Osteocyte (in vitro differentiated cells): ENCODE measurements at places on chromosomes 1 and 21.

GRCh38 chr1:15883326-15883725 lies 35.8 kb downstream of the SPEN start:
- H3K4me1 ChIP-seq: peaks cover 67% of the 10 kb centered on the region
- DNase-seq: no peak
- peaks cover 3% of the 10 kb centered on the region for H3K36me3 ChIP-seq
- no peaks in the 10 kb centered on the region for H3K27me3 ChIP-seq
- H3K4me3 ChIP-seq: peak overlapping the region; percentile 36

- H3K27me3 ChIP-seq: no peaks in the 10 kb centered on the region
- H3K36me3 ChIP-seq: peaks cover 2% of the 10 kb centered on the region
- no peak overlapping the region for H3K27ac ChIP-seq
- H3K4me1 ChIP-seq: peaks cover 37% of the 10 kb centered on the region
Observed at GRCh38 chr1:94709891-94710581, 110.1 kb upstream of the SLC44A3 start.

- no peak for DNase-seq
- H3K4me1 ChIP-seq: peaks cover 37% of the 10 kb centered on the region
- no peaks in the 10 kb centered on the region for H3K36me3 ChIP-seq
- H3K4me3 ChIP-seq: no peak overlapping the region
- H3K27me3 ChIP-seq: peaks cover 9% of the 10 kb centered on the region
Observed at GRCh38 chr1:116708255-116708900, 40.8 kb upstream of the IGSF3 start.

GRCh38 chr1:36925251-36925650 lies 109.1 kb downstream of the GRIK3 start:
- H3K36me3 ChIP-seq: no peaks in the 10 kb centered on the region
- H3K4me3 ChIP-seq: no peak overlapping the region
- no peaks in the 10 kb centered on the region for H3K27me3 ChIP-seq
- no peak overlapping the region for H3K27ac ChIP-seq
- no peak for DNase-seq
- H3K4me1 ChIP-seq: no peaks in the 10 kb centered on the region

DNA sequence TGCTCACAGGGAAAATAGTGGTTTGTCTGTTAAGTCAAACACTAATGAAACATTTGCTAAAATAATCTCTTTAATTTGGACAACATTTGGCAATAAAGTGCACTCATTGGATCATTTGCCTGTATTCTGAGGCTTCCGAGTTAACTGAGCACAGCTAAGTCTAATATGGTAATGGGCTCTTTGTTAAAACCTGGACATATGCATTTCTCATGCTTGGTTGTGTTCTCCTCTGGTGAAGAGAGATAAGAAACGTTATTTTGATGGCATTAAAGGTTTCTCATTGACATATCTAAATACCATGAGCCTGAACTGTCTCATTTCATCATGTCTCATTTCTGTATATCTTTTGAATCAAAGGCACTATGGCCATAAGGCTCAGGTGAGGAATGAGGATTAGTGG lies 13.4 kb upstream of the NRIP1 start:
- no peak overlapping the region for H3K4me3 ChIP-seq
- no peaks in the 10 kb centered on the region for H3K36me3 ChIP-seq
- no peaks in the 10 kb centered on the region for H3K4me1 ChIP-seq
- peaks cover 13% of the 10 kb centered on the region for H3K27me3 ChIP-seq

DNA sequence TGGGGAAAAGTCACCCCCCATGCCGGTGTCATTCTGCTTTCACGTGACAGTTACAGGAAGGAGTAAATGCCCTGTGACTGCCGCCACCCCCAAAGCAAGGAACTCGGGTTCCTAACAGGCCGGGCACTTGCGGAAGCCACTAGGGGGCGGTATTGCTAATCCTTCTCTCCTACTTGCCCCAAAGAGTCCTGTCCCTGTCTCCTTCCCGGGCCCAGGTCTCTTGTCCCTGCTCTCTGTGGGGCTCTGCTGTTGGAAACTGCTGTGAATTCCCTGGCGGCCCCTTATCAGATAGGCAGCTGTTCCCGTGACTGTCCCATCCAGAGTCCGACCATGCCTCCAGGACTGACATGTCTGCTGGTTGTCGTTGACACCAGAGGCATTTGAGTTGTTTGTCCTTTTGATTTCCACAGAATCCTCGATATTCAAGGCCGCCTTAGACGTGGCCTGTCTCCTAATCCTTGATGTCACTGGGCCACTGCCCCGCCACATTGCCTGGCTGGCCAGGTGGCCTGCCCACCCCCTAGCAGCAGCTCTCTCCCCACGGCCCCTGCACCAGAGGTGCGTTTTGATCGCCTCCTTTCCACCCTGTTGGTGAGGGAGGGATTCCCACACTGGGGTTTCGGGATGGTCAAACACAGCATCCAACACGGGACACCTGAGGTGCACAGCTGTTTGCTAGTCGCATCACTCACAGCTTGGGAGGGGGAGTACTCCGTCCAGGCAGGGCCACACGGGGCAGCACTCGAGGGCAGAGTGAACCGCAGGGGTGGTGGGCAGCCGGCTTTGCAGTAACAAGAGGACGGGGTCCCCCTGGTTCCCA lies 37.3 kb downstream of the CHAF1B start:
- H3K4me1 ChIP-seq: peaks cover 4% of the 10 kb centered on the region
- H3K27me3 ChIP-seq: no peaks in the 10 kb centered on the region
- no peaks in the 10 kb centered on the region for H3K36me3 ChIP-seq
- no peak overlapping the region for H3K4me3 ChIP-seq
- DNase-seq: no peak
- H3K27ac ChIP-seq: no peak overlapping the region

GRCh38 chr21:29669416-29669815 lies 270.4 kb downstream of the GRIK1 start:
- no peaks in the 10 kb centered on the region for H3K4me1 ChIP-seq
- no peaks in the 10 kb centered on the region for H3K27me3 ChIP-seq
- H3K4me3 ChIP-seq: no peak overlapping the region
- DNase-seq: no peak
- no peak overlapping the region for H3K27ac ChIP-seq

GRCh38 chr1:20590306-20590777 lies 1.4 kb downstream of the CDA start:
- H3K27me3 ChIP-seq: peaks cover 17% of the 10 kb centered on the region
- H3K4me1 ChIP-seq: peaks cover 7% of the 10 kb centered on the region
- H3K27ac ChIP-seq: no peak overlapping the region
- H3K4me3 ChIP-seq: no peak overlapping the region

DNA sequence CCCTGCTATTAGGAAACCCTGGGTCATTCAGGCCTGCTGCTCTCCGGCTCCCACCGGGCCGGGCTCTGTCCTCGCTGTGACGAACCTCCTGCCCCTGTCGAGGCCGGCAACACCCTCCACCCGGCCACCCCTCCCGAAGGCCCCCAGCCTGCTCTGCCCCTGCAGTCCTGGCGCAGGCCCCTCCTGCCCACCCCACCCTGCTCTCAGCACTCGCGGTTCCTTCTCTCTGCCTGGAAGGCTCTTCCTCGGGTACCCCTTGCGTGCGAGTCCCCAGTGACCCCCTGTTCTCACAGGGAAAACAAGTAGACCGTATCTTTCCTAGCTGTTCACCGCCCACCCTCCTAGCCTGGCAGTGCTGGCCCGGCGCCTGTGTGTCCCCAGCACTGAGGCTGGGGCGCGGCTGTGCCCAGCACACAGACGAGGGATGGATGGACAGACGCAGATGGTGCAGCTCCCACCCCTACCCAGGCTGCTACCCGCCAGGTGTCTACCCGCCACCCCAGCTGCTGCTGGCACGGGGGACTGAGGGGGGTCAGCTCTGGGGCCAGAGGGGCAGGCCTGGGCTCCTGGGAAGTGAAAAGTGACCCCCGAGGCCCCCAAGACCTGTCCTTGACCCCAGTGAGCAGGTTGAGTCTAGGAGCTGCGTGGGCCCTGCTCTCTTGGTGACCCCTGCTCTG lies 3.1 kb upstream of the VWA1 start:
- DNase-seq: no peak
- H3K4me3 ChIP-seq: no peak overlapping the region
- no peaks in the 10 kb centered on the region for H3K27me3 ChIP-seq

- no peak for DNase-seq
- peaks cover 30% of the 10 kb centered on the region for H3K27me3 ChIP-seq
- no peak overlapping the region for H3K4me3 ChIP-seq
- H3K4me1 ChIP-seq: no peaks in the 10 kb centered on the region
- no peak overlapping the region for H3K27ac ChIP-seq
- no peaks in the 10 kb centered on the region for H3K36me3 ChIP-seq
Observed at GRCh38 chr1:44531785-44532566, 126.9 kb downstream of the RNF220 start.

- no peaks in the 10 kb centered on the region for H3K36me3 ChIP-seq
- DNase-seq: no peak
- no peak overlapping the region for H3K4me3 ChIP-seq
- peaks cover 15% of the 10 kb centered on the region for H3K27me3 ChIP-seq
- no peaks in the 10 kb centered on the region for H3K4me1 ChIP-seq
- H3K27ac ChIP-seq: no peak overlapping the region
Observed at GRCh38 chr1:118008011-118008410, 78.5 kb downstream of the WDR3 start.

GRCh38 chr1:214880956-214881355 lies 201.6 kb upstream of the KCNK2 start:
- no peak overlapping the region for H3K4me3 ChIP-seq
- no peaks in the 10 kb centered on the region for H3K4me1 ChIP-seq
- peaks cover 2% of the 10 kb centered on the region for H3K27me3 ChIP-seq
- no peaks in the 10 kb centered on the region for H3K36me3 ChIP-seq
- H3K27ac ChIP-seq: no peak overlapping the region

- H3K27me3 ChIP-seq: peaks cover 30% of the 10 kb centered on the region
- no peaks in the 10 kb centered on the region for H3K4me1 ChIP-seq
- no peak overlapping the region for H3K27ac ChIP-seq
- no peak overlapping the region for H3K4me3 ChIP-seq
- no peak for DNase-seq
Observed at GRCh38 chr1:14759843-14760242, 161.4 kb downstream of the KAZN start.

GRCh38 chr21:44526096-44526997 lies 13.6 kb downstream of the KRTAP10-1 start:
- H3K4me1 ChIP-seq: no peaks in the 10 kb centered on the region
- DNase-seq: no peak
- no peaks in the 10 kb centered on the region for H3K36me3 ChIP-seq

- H3K4me3 ChIP-seq: no peak overlapping the region
- H3K27me3 ChIP-seq: peaks cover 17% of the 10 kb centered on the region
- H3K36me3 ChIP-seq: no peaks in the 10 kb centered on the region
- no peaks in the 10 kb centered on the region for H3K4me1 ChIP-seq
Observed at GRCh38 chr1:47214549-47214948, 17.5 kb downstream of the TAL1 start.

GRCh38 chr1:45444609-45445131 lies 46.3 kb downstream of the TESK2 start:
- H3K4me3 ChIP-seq: no peak overlapping the region
- H3K4me1 ChIP-seq: peaks cover 4% of the 10 kb centered on the region
- no peak overlapping the region for H3K27ac ChIP-seq

GRCh38 chr1:200184196-200184595 lies 156.7 kb downstream of the NR5A2 start:
- no peaks in the 10 kb centered on the region for H3K36me3 ChIP-seq
- peaks cover 6% of the 10 kb centered on the region for H3K27me3 ChIP-seq
- H3K4me3 ChIP-seq: no peak overlapping the region
- H3K4me1 ChIP-seq: peaks cover 40% of the 10 kb centered on the region
- H3K27ac ChIP-seq: peak overlapping the region; percentile 7
- peak; percentile 90 for DNase-seq

GRCh38 chr21:18553786-18554185 lies 150.2 kb upstream of the TMPRSS15 start:
- no peak overlapping the region for H3K27ac ChIP-seq
- H3K36me3 ChIP-seq: no peaks in the 10 kb centered on the region
- no peak for DNase-seq
- peaks cover 13% of the 10 kb centered on the region for H3K4me1 ChIP-seq
- no peaks in the 10 kb centered on the region for H3K27me3 ChIP-seq

- H3K27ac ChIP-seq: no peak overlapping the region
- no peaks in the 10 kb centered on the region for H3K4me1 ChIP-seq
- peak; percentile 42 for DNase-seq
- no peak overlapping the region for H3K4me3 ChIP-seq
Observed at GRCh38 chr1:54819195-54819536, 18.0 kb upstream of the TTC22 start.

- H3K4me1 ChIP-seq: peaks cover 5% of the 10 kb centered on the region
- H3K36me3 ChIP-seq: peaks cover 12% of the 10 kb centered on the region
Observed at GRCh38 chr1:2483970-2484369, 7.9 kb downstream of the PLCH2 start.

DNA sequence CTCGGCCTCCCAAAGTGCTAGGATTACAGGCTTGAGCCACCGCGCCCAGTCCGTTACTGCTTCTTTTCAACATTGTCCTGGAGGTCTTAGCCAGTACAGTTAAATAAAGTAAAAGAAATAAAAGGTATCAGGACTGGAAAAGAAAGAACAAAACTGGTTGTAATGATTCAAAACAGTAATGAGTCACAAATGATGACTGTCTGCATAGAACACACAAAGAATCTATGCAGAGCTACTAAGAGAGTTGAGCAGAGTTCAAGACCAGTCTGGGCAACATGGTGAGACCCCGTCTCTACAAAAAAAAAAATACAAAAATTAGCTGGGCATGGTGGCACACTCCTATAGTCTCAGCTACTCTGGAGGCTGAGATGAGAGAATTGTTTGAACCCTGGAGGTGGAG lies 23.4 kb downstream of the BCAR3 start:
- no peaks in the 10 kb centered on the region for H3K27me3 ChIP-seq
- H3K4me1 ChIP-seq: peaks cover 28% of the 10 kb centered on the region
- no peak overlapping the region for H3K27ac ChIP-seq
- DNase-seq: no peak

DNA sequence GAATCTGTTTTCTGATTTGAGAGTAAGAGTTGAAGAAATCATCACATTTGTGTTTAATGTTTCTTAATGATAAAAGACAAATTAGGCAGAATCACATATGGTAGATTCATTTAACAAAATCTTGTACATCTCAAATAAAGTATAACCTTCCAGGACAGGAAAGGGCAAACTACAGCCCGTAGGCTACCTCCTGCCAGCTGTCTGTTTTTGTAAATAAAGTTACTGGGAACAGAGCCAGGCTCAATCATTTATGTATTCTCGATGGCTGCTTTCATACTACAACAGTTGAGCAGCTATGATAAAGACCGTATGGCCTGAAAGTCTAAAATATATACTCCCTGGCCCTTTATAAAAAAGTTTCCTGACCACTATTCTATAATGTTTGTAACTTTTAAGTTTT lies 204.1 kb downstream of the COL24A1 start:
- no peaks in the 10 kb centered on the region for H3K36me3 ChIP-seq
- peak overlapping the region; percentile 52 for H3K27ac ChIP-seq
- DNase-seq: no peak
- no peak overlapping the region for H3K4me3 ChIP-seq
- no peaks in the 10 kb centered on the region for H3K27me3 ChIP-seq

GRCh38 chr1:231605149-231606100 lies 21.2 kb upstream of the DISC1 start:
- no peak overlapping the region for H3K4me3 ChIP-seq
- H3K36me3 ChIP-seq: peaks cover 3% of the 10 kb centered on the region
- no peak for DNase-seq
- H3K27ac ChIP-seq: no peak overlapping the region
- peaks cover 6% of the 10 kb centered on the region for H3K27me3 ChIP-seq
- H3K4me1 ChIP-seq: peaks cover 10% of the 10 kb centered on the region

- DNase-seq: no peak
- no peaks in the 10 kb centered on the region for H3K36me3 ChIP-seq
- H3K4me1 ChIP-seq: no peaks in the 10 kb centered on the region
- no peak overlapping the region for H3K4me3 ChIP-seq
- H3K27me3 ChIP-seq: no peaks in the 10 kb centered on the region
Observed at GRCh38 chr1:50111503-50111902, 2.8 kb downstream of the ELAVL4 start.

GRCh38 chr1:59077466-59078069 lies 219.3 kb upstream of the FGGY start:
- peaks cover 8% of the 10 kb centered on the region for H3K4me1 ChIP-seq
- no peaks in the 10 kb centered on the region for H3K27me3 ChIP-seq
- no peaks in the 10 kb centered on the region for H3K36me3 ChIP-seq
- no peak for DNase-seq
